ENCODE measurements at places on chromosomes 2 and 18.

DNA sequence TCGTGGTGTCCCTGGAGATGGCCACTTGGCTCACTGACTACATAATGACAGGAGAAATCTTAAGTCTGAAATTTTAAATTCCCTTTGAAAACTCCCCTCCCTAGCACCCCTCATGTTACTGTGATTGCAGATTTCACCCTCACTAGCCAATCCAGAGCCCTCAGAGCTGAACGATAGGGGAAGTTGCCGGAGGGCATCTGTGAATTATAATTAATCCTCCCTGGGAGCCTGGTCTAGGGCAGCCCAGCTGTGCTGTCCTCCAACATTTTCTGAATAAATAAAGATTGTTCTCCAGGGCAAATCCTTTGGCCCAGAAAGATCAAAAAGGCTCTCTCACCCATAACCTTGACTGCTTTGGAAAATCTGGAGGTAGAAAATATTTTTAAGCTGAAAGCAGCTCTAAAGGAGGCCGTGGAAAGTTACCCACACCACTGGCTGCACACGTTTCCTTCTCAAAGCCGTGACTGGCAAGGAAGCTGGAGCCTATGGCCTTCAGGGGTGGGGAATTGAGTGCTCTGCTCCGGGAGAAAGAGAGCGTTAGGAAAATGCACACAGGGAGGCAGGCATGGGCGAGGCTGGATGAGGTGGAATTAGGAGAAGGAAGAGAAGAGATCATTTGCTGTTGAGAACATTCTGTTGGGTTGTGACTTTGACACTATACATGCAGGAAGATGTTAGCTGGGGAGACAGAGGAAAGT, 68.9 kb upstream of the CNGA3 start:
- no peak for DNase-seq

- DNase-seq = no peak
Measured at GRCh38 chr2:222747526-222748160, 76.2 kb downstream of the MOGAT1 start.

GRCh38 chr2:127051116-127052056, 55.6 kb downstream of the BIN1 start:
- no peak for DNase-seq

- DNase-seq = no peak
Measured at GRCh38 chr2:12881952-12882351, 165.2 kb downstream of the TRIB2 start.

GRCh38 chr18:3466045-3466444, 16.1 kb downstream of the TGIF1 start:
- DNase-seq = no peak

DNA sequence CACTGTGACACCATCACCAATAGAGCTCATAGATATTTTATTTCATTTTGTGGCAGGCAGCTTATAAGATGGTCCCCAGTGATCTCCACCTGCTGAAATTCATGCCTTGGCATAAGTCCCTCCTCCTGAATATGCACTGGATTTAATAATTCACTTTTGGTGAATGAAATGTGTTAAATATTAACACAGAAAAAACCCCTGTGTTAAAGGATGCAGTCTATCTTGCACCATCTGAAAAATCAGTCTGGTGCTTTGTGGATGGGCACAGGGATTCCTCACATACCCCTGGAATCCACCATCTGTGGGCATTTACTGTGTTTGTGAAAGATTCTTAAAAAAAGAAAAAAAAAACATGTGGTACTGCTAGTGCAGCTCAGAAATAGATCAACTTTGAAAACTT, 26.1 kb upstream of the WIPF1 start:
- DNase-seq = no peak

DNA sequence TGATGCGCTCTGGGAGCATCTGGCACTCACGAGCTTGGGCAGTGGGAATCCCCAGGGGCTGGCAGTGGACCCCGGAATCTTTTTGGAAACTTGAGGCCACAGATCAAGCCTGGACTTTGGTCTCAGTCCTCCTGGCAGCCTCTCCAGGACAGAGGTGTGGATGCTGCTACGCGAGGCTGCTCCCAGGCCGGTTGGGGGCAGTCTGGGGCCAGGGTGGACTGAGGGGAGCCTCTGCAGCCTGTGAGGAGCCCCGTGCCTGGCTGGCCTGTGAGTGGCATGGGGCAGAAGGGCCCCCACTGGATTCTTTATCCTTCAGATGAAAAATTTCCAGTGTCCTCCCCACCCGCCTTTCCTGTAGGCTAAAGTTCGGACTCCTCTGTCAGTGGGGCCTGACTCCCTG, 12.7 kb upstream of the DES start:
- no peak for DNase-seq

DNA sequence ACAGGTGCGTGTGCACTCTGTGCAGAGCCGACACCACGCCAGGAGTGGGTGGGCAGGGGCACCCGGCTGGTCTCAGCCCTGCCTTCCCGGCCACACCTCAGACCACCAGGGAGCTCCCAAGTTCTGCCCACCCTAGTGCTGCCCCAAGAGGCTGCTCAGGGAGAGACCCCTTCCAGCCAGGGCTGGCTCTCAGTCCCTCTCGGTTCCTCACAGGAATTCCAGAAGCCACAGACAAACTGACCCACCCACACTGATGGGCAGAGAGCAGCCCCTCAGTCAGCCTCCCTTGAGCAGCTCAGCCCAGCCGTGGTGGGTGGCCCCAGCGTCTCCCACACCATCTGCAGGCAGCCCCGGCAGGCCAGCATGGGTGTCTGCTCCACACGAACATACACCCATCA, 33.8 kb downstream of the GPC1 start:
- DNase-seq = no peak

GRCh38 chr18:41604964-41605363, 350.1 kb upstream of the PIK3C3 start:
- no peak for DNase-seq

GRCh38 chr2:132448771-132449170, 32.2 kb downstream of the GPR39 start:
- DNase-seq = no peak

DNA sequence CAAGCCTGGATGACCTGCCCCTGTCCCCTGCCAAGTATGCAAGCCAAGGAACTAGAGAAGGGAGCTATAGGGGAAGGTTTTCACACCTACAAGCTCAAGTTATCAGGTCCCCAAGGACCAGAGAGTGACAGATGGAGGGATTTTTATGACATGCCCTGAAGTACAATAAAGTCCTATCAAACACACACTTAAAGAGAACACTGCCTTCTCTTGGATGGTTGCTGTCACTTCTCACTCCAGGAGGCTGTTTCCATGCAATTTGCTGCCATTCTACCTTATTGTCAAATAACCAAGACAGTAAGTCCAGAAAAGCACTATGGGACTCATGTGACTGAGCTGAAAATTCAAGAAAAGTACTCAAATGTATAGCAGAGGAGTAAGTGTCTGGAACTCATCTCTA, 76.6 kb upstream of the DDX18 start:
- DNase-seq = no peak

- DNase-seq = no peak
Measured at GRCh38 chr2:109194620-109194937, 65.6 kb downstream of the SH3RF3 start.

DNA sequence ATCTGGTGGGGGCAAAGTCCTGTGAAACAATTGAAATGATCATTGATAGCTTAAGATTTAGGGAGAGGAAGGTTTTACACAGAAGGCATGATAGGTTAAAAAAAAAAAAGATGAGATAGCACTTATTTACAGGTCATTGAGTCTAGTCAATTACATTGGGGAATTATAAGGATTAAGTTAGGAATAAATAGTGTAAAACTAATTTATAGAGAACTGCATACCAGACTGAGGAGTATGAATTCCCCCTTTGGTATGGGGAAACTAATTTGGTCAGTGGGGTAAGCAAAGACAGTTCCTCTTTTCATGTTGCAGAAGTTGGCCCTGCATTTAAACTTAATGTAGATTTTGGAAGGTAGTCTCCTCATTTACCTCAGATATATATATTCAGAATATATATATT, 10.8 kb downstream of the GLS start:
- DNase-seq = no peak

- no peak for DNase-seq
Measured at GRCh38 chr18:53509886-53510285, 714.6 kb downstream of the MBD2 start.

Data from activated gamma-delta T cell treated with Interleukin-2 at 50 U/mL for 16 hours (primary cell).